CD8-positive, alpha-beta memory T cell (primary cell): ENCODE measurements at places on chromosomes 16 and 17. TPM values are rescaled to one million over a fixed set of nuclear protein-coding genes. Genes with fewer than 3 reads are reported as not detected.
A peak's percentile ranks its signal among the peaks of the same experiment; 100 is the strongest.

- no peak overlapping the region for H3K27ac ChIP-seq
- H3K36me3 ChIP-seq, result peaks cover 3% of the 10 kb centered on the region
- H3K27me3 ChIP-seq, result no peaks in the 10 kb centered on the region
- no peaks in the 10 kb centered on the region for H3K4me1 ChIP-seq
- no peak for DNase-seq
These were observed 11.1 kb downstream of the CPD start for GRCh38 chr17:30389756-30390300.

DNA sequence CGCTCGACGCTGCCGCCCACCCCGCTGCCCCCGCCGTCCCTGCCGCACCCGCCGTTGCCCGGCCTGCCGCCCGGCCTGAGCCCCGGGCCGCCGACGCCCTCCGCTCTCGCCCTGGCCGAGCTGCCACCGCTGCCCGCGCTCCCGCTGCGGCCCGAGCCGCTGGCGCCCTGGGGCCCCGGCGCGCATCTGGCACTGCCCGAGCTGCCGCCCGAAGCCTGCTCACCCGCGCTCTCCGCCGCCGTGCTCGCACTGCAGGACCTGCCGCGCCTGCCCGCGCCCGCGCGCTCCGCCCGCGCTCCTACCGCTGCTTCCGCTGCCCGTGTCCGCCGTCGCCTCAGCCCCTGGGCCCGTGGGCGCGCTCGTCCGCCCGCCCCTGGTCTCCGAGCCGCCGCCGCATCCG lies 8.4 kb upstream of the CLDN9 start:
- no peak overlapping the region for H3K4me3 ChIP-seq
- no peaks in the 10 kb centered on the region for H3K36me3 ChIP-seq
- H3K27ac ChIP-seq, result no peak overlapping the region
- H3K4me1 ChIP-seq, result peaks cover 22% of the 10 kb centered on the region

DNA sequence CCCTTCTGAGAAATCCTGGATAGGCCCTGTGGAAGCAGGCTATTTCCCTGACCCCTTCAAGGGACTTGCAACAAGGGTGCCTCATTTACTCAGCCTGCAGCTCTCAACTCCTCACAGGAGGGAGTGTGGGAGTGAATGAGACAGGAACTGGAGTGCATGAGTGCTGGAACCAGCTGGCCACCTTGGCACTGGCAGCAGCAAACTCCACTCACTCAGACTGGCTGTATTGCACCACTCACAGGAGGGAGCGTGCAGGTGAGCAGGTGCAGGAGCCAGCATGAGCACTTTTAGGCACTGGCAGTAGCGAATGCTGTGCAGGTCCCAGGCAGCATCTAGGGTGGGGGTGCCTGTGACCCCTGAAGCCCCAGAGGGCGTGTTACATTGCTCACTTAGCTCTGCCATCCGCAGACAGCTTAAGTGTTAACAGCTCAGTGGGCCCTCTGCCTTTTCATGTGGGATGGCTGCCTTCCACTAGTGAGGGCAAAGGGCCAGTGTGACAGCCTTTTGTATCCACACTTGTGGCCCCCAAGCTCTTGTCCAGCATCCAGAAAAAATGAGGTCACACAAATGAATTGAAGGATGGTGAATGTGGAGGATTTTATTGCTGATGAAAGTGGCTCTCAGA lies 11.0 kb upstream of the ZNHIT3 start:
- H3K27ac ChIP-seq, result no peak overlapping the region
- no peaks in the 10 kb centered on the region for H3K36me3 ChIP-seq
- H3K4me3 ChIP-seq, result no peak overlapping the region
- DNase-seq, result no peak
- H3K27me3 ChIP-seq, result peaks cover under 1% of the 10 kb centered on the region

DNA sequence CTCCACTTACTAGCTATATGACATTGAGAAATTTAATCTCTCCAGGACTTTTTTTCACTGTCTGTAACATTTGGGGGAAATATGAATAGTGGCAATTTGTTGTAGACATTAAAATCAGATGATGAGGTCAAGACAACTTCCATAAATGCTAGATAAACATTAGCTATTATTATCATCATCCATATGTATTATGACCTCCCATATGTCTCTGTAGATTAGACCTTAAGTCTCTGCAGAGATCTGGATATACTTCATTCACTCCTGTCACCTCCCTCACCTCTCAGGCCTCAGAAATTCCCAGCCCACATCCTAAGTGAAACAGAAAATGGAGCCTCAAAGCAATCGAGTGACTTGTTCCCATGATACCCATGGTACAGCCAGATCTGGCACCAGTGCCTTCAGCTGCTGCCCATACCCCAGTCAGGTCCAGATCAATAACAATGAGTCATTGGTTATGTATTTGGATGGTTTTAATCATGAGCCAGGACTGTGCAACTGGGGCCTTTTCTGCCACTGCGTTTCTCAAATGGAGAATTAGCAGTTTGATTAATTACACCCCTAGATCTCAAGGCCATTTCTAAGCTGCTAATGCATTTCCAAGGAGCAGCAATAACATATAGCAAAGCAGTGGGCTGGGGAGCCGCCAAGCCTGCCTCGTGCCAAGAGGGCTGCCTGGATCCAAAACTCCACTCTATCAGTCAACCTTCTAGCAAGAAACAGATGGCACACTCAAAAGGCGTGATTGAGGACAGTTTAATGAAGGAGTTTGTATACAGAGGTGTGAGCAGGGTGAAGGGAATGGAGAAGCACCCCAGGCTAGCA lies 2.6 kb upstream of the FDXR start:
- no peaks in the 10 kb centered on the region for H3K27me3 ChIP-seq
- H3K4me3 ChIP-seq, result no peak overlapping the region
- H3K27ac ChIP-seq, result peak overlapping the region; percentile 51
- H3K4me1 ChIP-seq, result peaks cover 10% of the 10 kb centered on the region
- DNase-seq, result no peak
- no peaks in the 10 kb centered on the region for H3K36me3 ChIP-seq

DNA sequence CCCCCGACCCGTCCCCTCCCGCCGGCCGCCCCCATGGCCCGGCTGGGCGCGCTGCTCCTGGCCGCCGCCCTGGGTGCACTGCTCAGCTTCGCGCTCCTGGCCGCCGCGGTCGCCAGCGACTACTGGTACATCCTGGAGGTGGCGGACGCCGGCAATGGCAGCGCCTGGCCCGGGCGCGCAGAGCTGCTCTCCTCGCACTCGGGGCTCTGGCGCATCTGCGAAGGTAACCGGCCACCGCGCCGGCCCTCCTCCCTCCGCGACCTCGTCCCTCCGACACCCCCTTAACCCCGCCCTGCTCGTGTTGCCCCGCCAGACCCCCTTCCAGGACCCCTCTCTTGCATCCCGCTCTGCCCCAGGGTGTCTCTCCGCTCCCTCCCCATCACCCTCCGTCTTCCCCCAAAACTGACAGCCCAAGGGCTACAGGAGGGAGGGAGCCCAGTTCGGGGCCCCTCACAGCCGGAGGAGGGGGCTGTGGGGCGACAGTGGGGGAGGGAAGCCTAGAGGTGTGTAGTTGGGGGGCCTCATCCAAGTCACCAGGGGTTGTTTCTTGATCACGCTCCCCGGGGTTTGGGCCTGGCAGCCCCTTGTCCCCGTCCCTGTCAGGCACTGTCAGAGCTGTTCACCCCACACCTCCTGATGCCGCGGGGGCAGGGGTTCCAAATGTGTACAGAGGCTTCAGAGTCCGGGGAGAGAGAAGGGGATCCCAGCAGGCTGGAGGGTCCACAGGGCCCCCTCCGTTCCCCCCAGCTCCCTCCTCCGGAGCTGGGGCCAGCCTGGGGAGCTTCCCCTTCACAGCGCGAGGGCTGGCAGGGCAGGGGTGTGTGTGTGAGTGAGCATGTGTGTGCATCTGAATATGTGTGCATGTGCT lies 794 bp downstream of the TMEM235 start:
- DNase-seq, result no peak
- no peaks in the 10 kb centered on the region for H3K36me3 ChIP-seq
- H3K4me1 ChIP-seq, result no peaks in the 10 kb centered on the region
- peaks cover 12% of the 10 kb centered on the region for H3K27me3 ChIP-seq
- no peak overlapping the region for H3K4me3 ChIP-seq
- no peak overlapping the region for H3K27ac ChIP-seq

DNA sequence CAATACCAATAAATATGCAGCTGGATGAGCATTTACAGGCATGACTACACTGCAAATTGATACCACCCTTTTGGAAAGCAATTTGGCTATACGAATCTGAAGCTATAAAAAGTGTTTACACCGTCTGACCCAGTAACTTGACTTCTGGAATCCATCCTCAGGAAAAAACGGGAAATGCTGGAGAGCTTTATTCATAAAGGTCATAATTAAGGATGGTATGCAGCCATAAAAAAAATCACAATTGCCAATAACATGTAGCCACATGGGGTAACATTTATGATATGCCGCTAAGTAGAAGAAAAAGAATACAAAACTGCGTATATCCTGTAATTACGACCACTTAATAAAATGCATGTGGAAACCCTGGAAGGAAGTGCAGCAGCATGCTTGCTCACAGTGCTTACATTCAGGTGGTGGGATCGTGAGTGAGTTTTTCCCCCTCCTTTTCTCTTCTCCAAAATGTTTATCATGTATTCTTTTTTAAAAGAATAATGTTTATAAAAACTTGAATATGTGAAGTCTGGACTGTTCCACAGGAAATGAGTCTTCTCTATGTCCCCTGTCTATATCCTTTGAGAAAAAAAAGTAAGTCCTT lies 34.2 kb downstream of the COPRS start:
- no peaks in the 10 kb centered on the region for H3K27me3 ChIP-seq
- no peak overlapping the region for H3K4me3 ChIP-seq
- H3K4me1 ChIP-seq, result no peaks in the 10 kb centered on the region

- peak; percentile 51 for DNase-seq
- H3K4me1 ChIP-seq, result peaks cover 38% of the 10 kb centered on the region
- H3K4me3 ChIP-seq, result peak overlapping the region; percentile 60
- H3K36me3 ChIP-seq, result peaks cover 33% of the 10 kb centered on the region
These were observed 527 bp downstream of the EIF5A start for GRCh38 chr17:7307686-7308624.

GRCh38 chr17:69962436-69962995 lies 112.5 kb upstream of the KCNJ16 start:
- no peak overlapping the region for H3K4me3 ChIP-seq
- no peaks in the 10 kb centered on the region for H3K4me1 ChIP-seq
- DNase-seq, result no peak
- H3K27me3 ChIP-seq, result no peaks in the 10 kb centered on the region

Gene RND2
- total RNA-seq, result 0.04 TPM

Gene ENPP7
- 0.11 TPM for total RNA-seq

Gene ATP1B2
- 0.40 TPM for total RNA-seq

Gene CTRB2
- total RNA-seq, result not detected
